G401 (cell line): ENCODE measurements at places on chromosomes 6 and 20.

DNA sequence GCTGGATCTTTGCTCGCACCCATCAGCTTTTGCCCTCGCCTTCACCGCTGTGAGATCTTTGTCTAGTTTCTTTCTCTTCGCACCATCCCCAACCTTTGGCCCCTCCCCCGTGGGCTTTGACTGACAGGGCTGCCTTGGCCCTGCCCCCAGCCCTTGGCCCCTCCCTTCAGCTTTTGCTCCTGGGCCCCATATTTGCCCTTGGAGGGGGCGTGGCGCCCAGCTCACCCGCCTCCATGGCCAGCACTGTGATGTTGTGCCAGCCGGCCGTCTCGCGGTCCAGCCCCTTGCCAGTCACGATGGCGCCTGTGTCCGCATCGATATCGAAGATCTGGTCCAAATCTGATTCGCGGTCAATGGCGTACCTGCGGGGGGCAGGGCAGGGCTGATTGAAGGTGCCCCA is 81.1 kb downstream of the CD40 start:
- no peak for DNase-seq

- no peak for DNase-seq
These were observed 290.9 kb downstream of the CDC5L start for GRCh38 chr6:44678252-44678935.

DNA sequence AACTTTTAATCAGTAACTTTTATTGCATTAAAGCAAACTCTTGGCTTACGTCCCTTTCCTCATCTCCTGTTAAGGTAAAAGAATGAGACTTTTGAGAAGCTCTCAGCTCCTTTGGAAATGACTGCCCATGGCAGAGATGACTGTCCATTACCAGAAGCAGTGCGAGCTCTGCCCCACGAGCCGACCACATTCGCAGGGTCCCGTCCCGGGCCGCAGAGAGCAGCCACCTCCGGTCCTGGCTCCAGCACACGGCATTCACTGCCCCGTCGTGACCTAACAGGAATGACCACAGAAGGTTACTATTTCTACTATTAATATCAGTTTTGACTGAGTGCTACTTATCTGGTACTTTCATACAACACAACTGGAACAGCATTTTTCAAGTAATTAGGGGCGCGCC is 63.4 kb downstream of the WDR27 start:
- DNase-seq, result no peak

DNA sequence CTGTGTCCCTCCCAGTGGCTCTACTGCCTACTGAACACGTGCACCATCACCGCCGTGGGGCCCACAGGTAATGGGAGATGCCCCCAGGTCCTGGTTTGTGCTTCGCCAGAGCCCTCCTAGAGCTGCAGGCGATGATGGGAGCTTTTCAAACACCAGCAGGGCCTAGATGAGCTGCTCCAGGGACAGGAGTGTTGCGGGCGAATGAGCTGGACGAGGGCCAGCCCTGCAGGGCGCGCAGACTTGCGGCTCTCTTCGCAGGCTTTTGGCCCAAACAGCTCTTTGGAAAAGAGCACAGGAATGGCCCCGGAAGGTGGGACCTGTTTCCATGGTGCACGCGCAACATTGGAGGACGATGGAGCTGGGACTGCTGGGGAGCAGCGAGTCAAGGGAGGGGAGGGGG is 409.3 kb upstream of the SULF2 start:
- DNase-seq, result no peak

- no peak for DNase-seq
These were observed 5.7 kb upstream of the ZNF217 start for GRCh38 chr20:53599378-53599777.

- no peak for DNase-seq
These were observed 312.7 kb upstream of the TBX18 start for GRCh38 chr6:85077098-85077497.

DNA sequence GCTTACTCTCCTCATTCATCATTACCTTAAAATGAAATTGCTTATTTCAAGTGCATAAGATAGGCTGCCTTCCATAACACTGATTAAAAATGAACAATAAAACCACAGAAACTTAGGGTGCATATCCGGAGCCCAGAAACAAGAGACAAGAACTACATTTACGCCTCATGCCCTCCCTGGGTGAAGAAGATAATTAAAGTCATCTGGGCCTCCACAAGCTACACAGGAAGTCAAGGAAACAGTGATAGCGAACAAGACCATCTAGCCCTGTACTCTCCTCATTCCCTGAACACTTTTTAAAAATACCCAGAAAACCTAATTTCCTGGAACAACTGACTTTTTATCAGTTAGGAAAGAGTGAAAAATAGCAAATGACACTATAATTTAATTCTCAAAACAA is 6.3 kb downstream of the SOD2 start:
- DNase-seq, result no peak

DNA sequence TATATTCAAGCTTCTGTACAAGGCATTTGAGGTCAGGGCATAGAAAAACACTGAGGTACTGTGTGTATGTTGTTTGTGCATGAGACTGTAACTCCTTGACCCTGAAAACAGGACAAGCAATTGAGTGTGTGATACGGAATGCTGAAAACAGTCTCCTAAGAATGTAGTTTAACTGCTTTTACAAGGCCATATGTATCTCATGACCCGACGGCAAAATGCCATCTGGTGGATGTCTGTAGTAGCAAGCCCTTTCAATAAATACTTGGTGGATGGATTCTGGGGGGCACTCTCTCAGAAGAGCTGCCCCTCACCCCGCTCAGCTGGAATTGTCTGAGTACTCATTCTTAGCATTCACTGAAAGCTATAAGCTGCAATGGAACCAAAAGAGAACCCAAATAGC is 69.3 kb upstream of the EYS start:
- no peak for DNase-seq

DNA sequence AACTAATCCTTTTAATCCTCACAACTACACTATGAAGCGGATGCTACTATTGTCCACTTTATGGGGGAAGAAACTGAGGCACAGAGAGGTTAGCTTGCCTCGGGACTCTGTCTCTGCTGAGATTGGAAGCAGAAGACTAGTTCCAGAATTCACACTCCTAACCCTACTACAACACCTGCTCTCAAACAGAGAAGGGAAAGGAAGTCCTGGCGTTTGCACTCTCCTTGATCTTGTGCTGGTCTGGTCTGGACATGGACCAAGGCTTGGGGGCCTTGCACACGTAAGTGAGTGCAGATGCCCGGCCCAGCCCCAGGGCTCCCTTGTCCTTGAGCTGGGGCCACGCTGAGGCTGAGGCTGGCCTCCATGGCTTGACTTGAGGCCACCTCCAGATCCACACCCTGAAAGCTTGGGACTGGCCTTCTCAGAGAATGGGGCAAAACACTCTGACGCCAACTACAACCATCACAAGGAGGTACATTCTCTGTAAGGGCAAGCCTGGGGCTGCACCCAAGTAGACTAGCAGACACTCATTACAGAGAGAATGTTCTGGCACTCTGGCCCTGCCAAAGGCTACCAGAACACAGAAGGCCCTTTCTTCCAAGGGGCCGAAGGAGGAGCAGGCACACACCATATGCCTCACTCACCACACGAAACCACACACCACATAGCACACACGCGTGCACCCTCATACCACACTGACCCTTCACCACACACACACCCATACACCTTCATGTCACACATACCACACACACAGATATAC is 33.3 kb upstream of the EZR start:
- DNase-seq, result no peak

DNA sequence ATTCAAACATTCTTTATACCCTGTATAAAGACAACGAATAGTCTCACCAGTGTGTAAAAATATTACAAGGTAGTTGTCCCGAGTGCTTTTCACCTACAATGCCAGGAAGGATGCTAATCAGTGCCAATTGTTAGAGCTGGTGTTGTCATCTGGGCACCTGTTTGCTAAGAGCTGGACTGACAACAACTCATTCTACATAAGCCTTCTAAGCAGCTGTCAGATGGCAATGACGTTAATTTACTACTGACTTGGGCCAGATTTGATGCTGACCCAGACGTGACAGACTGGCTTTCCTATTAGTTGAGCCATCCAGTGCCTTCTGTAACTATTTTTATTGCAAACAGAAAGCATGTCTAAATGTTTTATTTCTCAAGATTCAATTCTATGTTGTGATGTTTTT is 355.2 kb downstream of the ADGRB3 start:
- peak; percentile 27 for DNase-seq

GRCh38 chr6:53793318-53794136 is 1.3 kb upstream of the LRRC1 start:
- DNase-seq, result peak; percentile 56

DNA sequence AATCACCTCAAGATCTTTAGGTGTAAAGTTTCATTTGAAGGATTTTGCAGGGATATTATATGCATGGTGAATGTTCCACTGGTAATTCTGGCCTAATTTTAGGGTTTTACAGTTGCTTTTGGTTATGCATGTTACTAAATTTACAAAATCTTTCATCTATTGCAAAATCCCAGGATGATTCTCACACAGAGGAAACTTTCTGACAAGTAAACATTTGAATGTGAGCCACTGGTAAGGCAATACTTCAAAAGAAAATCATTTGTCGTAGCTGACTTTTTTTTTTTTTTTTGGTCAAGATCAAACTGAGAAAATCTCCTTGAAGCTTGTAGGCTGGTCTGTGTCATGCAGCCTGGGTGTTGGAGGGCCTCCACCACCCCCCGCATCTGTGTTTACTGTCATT is 141.9 kb upstream of the EXOC2 start:
- DNase-seq, result no peak

DNA sequence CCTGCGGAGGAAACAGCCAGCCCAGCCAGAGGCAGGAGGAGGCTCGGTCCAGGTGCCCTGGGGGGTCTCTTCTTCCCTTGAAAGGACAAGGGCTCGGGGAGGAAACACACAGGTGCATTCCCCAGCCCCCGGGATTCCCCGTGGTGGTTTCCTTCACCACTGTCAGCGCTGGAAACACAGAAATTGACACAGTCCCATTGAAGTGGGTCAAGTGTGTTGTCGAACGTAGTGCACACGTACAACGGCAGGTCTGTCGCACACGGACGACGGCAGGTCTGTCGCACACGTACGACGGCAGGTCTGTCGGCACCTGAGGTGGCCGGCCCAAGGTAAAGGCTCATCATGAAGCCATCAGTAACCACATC is 80.9 kb downstream of the DLL1 start:
- no peak for DNase-seq

- DNase-seq, result no peak
These were observed 52.8 kb upstream of the BMP6 start for GRCh38 chr6:7673063-7673536.

GRCh38 chr6:112409311-112409710 is 62.2 kb downstream of the RFPL4B start:
- no peak for DNase-seq
